Hematopoietic multipotent progenitor cell treated with erythropoietin and hydrocortisone succinate and interleukin-3 and kit ligand, for 6 days (in vitro differentiated cells): ENCODE measurements at places on chromosomes 11 and 22.

- DNase-seq: no peak
Observed at GRCh38 chr11:27161071-27161470, 120.5 kb downstream of the BBOX1 start.

- DNase-seq: no peak
Observed at GRCh38 chr11:11995601-11996000, 12.8 kb downstream of the DKK3 start.

DNA sequence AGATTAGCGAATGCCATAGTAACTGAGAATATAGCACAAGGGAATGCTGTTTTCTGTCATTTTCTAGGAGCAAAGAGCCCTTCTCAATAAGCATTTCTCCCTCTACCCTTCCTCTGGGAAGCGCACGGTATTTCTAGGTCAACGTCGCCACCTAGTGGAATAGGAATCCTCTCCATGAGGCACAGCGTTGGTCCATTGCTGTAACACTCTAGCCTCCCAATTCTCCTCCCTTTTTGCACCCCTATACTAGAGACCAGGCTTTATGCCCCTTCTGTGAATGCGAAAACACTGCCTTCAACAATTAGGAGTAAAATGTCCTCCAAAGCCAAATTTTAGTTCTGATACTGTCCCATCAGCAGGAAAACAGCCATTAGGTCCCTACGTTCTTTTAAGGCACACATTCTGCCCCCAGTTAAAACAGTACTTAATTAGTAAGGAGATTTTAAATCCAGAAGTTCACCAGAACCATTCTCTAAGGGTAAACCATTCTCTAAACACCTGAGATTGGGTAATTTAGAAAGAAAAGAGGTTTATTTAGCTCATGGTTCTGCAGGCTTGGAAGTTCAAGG, 12.8 kb upstream of the HYLS1 start:
- DNase-seq: peak; percentile 86

GRCh38 chr11:36363361-36364268, 67.5 kb downstream of the PRR5L start:
- DNase-seq: peak; percentile 42

DNA sequence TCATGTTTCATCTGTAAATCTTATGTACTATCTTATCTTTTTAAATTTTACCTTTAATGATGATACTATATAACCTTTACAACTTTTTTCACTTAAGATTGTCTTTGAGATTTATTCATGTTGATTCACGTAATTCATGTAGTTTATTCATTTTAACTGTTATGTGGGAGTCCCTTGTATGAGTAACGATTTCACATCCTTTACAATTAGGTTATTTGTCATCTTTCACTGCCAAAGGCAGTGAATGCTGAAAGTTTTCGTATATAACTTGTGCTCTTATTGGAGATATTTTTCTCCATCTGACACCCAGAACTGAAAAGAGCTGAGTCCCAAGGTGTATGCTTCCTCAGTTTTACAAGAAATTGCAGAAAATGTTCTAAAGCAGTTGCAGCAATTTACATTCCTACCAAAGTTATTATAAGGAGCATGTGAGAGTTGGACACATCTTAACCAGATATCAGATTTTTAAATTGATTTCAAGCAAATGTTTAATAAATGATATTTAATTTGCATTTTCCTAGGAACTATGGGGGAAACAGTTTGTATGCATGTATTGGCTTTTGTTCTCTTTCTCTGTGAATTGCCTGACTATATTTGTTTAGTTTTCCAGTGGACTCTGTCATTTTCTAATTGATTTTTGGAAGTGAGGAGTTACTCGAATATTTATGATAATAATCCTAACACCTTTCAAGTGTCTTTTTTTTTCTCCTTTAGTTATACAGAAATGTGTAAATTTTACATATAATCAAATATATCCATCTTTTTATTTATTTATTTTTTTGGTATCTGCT, 6.4 kb downstream of the ARL14EP start:
- DNase-seq: no peak
